ENCODE measurements at places on chromosomes 11 and 22.

DNA sequence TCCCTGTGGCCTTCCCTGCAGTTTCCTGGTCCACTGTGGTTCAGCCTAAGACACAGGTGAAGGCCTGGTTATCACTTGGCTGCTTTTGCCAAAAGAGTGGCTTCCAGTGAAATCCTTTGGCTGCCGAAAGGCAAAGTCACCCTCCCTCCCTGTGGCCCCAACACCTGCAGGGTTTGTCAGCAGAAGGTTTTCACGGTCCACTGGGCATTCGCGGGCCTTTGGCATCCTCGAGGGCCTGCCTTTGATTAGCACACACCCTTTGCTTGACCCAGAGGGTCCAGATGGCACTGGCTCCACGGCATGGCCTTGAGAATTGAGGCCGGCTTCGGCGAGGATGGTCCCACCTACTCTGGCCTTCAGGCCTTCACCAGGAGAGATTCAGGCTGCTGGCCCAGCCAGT lies 35.3 kb downstream of the RTN4R start:
- no peak for DNase-seq

DNA sequence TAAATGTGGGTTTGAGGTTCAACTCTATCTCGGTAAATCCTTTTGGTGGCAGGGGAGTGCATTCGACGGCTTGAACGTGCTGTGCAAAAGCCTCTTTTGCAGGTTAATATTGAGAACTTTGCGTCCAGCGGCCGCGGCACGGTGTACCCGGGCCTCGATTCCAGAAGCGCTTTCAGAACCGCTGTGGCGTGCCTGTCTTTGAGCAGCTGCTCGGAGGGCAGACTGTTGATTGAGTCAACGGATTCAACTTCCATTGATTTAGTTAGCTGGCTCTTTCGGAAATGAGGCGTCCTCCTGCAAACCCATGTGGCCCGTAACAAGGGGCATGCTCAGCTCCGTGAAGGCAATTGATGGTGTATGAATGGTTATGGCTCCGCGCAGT lies 1247.8 kb downstream of the BRD1 start:
- no peak for DNase-seq

- DNase-seq: no peak
Measured at GRCh38 chr11:78576549-78577097, 2.0 kb upstream of the NARS2 start.

GRCh38 chr11:63277345-63277943 lies 34.0 kb upstream of the SLC22A25 start:
- DNase-seq: no peak

DNA sequence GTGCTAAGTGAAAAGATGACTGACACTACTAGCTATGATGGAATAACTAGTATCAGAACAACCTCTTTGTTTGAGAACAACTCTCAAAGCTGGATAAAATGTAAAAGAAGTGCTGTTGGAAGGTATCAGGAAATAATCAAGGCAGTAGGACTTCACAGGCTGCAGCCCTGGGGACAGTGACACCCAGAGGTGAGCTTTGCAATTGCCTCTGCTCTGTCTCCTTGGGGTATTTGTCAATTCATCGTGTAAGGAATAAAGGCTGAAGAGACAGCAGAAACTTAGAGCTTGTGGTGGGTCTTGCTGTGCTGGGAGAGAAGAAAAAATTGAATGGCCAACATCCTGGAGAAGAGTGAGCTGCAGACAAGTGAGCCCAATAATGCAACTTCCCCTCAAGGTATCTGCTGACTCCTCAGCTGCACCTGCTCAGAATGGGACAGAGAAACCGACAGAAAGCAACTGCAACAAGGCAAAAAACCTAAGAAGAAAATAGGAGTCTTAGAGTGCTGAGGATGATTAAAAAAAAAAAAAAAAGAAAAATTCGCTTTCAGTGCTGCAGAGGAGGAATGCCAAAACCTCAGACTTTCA lies 141.1 kb downstream of the RCN1 start:
- no peak for DNase-seq

DNA sequence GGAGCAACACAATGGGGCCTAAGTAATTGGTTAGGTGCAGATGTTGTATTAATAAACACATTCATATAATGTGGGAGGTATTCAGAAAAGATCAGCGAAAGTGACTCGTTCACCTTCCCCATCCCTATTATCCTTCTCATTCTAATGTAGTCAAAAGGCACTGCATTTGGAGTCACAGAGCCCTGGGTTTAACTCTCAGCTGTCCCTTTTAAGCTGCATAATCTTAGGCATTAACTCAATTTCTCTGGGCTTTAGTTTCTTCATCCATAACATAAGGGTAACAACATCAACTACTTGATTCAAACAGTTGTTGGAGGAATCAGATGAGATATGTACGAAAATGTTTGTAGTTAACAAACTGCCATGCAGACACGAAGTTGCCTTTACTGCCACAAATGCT lies 187.6 kb upstream of the PITPNB start:
- DNase-seq: no peak

- no peak for DNase-seq
Measured at GRCh38 chr11:18065572-18065971, 19.5 kb upstream of the TPH1 start.

DNA sequence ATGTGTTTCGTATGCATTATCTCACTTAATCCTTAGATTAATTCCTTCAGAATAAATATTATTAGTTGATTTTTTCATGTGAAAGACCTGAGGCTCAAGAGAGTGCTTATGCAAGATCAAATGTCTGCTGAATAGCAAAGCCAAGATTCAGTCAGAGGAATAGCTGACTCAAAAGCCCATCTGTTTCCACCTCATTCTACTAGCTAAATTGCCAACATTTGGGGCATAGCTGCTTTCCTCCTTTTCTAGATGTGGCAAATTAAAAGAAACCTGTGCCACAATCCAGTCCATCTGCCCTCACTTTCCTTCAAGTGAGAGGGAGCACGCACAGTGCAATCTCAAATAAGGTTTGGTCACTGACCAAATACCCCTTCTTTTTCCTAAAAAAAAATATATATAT lies 121.1 kb downstream of the PAX6 start:
- DNase-seq: no peak

- no peak for DNase-seq
Measured at GRCh38 chr11:30474151-30474954, 111.8 kb downstream of the MPPED2 start.

DNA sequence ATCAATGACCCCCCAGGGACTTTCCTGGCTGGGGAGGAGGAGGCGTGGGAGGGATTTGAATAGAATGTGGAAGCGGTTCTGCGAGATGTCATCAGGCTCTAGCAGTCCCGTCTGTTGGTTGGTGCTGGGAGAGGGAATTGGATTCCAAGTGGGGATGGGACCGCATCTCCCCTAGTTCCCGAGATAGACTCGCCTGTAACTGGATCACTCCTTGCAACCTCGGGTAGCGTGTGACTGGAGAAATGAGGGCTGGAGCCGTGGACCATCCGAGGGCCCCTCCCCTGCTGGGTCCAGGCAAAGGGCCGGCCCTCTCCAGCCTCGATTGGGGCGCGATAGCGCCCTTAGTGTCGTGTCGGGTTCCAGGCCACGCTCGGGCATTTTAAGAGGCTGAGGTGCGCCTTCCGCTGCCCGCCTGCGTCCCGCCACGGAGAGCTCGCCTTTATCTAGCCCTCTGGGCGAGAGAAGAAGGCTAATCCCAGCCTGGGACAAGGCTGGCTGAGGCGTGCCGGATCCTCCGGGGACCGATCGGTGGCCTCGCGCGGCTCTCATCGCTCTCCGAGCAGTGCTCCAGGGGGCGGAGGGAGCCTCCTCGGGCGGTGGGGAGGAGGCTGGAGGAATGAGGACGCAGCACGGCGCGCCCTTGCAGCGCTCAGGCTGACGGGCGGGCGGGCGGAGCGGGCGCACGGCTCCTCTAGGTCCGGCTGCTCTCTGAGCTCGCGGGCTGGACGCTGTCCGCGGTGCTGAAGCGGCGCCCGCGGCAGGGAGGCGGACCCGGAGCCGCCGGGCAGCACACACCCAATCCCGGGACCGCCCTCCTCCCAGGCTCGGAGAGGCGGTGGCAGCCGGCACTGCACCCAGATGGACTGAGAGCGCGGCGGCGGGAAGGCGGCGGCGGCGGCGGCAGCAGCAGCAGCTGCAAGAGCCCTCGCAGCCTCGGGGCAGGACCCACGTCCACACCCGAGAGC lies 107.8 kb downstream of the OSBP2 start:
- DNase-seq: peak; percentile 94

Data from right forelimb (tissue), 1 donor.